ENCODE measurements at places on chromosomes 4 and X.

- DNase-seq: no peak
Measured at GRCh38 chrX:1398431-1399340, 6.8 kb upstream of the SLC25A6 start.

DNA sequence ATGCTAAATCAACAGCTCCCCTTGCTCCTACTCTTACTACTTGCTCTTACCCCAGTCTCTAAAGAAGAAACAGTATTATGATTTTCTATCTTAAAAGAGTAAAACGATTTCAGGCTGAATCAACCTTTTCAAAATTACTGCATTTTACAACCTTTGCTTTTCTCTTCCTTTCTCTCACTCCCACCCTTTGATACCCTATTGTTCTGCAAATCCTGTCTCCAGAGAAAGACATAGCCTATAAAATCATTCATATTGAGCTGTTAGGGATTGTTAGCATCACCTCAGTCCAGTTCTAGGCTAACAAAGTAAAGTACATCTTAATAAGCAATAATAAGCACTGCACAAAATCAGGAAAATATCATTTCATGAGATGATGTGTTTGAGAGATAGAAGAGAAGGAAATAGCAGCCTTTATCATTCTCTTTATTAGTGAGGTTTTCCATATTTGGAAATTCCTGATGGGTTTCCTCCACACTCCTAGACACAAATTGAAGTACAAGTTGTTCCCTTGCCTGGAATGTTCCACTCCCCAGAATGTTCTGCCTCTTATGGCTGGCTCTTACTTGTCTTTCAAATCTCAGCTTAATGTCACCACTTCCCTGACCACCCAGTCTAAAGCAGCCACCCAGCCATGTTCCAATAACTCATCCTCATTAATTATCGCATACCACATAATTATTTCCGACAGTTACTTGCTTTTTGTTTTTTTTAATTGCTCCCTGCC is 219.7 kb downstream of the PALLD start:
- DNase-seq: no peak

- DNase-seq: no peak
Measured at GRCh38 chr4:151323667-151324066, 1.7 kb downstream of the SH3D19 start.

DNA sequence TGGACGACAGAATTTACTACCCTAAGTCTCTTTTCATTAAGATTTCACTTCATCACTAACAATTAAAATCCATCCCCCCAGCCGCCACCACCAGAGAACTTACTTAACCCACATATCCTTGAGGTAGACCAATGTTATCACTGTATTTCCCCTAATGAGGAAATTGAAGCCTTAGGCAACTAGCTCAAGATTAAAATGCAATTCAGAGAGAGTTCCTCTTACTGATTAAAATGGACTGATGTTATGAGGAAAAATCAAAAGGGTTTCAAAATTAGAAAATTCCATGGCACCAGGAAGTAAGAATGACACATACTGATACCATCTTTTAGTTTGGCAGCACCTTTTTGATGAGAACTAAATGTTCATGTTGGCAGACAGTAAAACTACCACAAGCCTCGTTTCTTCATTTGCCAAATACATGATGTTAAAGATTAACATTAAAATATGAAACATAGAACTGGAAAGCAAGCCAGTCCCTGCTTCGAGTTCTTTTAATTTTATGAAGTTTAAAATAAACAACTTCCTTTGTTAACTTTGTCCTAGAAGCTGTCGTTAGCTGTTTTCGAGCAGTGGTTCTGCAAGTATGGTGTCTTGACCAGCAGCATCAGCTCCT is 69.3 kb upstream of the CCDC160 start:
- DNase-seq: no peak

- no peak for DNase-seq
Measured at GRCh38 chr4:39166177-39166576, 16.2 kb upstream of the WDR19 start.

GRCh38 chrX:132651421-132652086 is 162.7 kb upstream of the MBNL3 start:
- DNase-seq: no peak

DNA sequence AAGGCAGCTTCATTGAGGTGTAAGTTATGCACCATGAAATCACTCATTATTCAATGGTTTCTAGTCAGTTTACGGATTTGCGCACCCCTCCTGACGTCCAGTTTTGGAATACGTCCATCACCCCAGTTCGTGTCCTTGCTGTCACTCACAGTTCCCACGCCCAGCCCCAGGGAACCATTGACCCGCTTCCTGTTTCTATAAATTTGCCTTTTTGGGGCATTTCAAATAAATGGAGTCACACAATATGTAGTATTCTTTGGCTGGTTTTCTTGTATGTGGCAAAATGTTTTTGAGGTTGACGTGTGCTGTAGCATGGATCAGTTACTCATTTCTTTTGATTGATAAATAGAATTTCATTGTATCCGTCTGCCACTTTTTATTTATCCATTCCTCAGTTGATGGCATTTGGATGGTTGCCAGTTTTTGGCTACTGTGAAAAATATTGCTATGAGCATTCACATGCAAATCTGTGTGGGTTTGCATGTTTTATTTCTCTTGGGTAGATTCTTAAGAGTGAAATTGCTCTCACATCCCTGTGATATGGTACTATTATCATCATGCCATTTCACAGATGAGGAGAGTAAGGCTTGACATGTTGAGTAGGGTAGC is 18.4 kb upstream of the SORCS2 start:
- DNase-seq: no peak

- DNase-seq: peak; percentile 13
Measured at GRCh38 chrX:110992611-110993010, 103.4 kb upstream of the PAK3 start.

DNA sequence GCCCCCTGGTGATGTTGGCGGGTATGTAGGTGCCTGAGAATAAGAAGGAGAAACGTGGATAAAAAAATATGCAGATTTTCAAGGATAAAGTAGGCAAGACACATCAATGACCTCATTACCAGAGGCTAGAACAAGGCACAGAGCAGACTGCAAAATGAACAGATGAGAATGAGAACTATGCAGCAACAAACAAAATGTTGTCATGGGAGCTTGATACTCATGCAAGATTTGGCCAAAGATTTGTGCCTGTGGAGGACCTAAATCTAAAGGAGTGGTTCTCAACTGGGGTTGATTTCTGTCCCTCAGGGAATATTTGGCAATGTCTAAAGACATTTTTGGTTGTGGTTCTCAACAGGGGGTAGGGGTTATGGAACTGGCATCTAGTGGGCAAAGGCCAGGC is 177.3 kb downstream of the FRMPD4 start:
- DNase-seq: no peak

- DNase-seq: no peak
Measured at GRCh38 chrX:155216940-155217440, 730 bp downstream of the VBP1 start.

DNA sequence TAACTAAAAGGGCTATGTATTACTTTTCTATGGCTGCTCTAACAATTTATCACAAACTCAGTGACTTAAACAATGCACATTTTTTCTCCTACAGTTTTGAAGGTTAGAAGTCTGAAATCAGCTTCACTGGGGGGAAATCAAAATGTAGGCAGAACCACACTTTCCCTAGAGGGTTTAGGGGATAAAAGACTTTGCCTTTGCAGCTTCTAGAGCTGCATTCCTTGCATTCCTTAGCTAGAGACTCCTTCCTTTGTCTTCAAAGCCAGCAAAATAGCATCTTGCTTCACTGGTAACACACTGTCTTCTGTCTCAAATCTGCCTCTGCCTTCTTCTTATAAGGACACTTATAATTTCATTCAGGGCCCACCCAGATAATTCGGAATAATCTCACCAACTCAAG is 152.4 kb upstream of the SPIN4 start:
- no peak for DNase-seq

DNA sequence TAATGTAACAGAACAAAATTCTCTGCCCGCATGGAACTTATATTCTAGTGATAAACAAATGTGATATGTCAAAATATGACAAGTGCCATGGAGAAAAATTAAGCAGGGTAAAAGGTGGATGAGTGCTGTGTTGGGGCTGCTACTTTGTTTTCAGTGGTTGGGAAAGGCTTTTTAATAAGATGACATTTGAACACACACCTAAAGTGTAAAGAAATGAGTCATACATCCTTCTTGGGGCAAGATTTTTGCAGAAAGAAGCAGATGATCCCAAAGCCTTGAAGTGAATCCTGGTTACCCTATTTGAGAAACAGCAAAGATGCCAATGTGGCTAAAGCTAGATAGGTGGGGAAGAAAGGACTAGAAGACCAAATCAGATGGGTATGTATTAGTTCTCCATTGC is 564.1 kb downstream of the INPP4B start:
- DNase-seq: no peak

DNA sequence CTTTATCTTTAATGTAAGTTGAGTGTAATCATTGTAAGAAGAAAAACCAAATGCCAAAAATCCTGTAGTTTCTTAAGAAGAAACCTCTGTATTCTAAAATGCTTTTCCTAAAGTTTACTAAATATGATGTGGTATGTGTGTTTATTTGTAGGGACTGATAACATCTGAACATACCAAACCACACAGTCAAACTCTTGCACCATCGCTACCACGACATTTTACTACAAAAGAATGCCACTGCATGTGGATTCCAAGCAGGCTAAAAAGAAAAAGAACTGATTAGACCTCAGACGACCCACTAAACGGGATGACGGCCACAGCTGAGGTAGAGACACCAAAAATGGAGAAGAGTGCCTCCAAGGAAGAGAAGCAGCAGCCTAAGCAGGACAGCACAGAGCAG is 46.1 kb downstream of the LAS1L start:
- no peak for DNase-seq

GRCh38 chrX:80812176-80812575 is 2.5 kb upstream of the BRWD3 start:
- DNase-seq: peak; percentile 33

- no peak for DNase-seq
Measured at GRCh38 chr4:6154875-6155274, 45.5 kb downstream of the JAKMIP1 start.

GRCh38 chrX:19889582-19890342 is 2.4 kb upstream of the SH3KBP1 start:
- peak; percentile 76 for DNase-seq

DNA sequence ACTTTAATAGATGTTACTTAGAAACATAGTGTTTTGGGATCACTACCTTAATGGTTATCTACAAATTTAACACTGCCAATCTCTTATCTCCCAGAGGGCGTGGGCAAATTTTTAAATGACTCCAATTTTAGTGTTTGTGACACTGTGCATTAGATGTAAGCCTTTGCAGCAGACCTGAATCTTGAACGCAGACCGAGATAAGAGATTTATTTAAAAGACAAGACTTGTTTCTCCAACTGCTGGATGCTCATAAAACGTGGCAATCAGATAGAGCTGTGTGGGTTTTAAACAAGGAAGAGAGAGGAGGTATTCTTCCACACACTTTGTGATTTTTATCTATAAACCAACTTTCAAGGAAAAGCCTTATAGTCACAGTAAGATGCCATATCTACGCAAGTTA is 252.5 kb upstream of the NR3C2 start:
- DNase-seq: no peak

- DNase-seq: no peak
Measured at GRCh38 chr4:104983615-104984179, 163.0 kb upstream of the TET2 start.

DNA sequence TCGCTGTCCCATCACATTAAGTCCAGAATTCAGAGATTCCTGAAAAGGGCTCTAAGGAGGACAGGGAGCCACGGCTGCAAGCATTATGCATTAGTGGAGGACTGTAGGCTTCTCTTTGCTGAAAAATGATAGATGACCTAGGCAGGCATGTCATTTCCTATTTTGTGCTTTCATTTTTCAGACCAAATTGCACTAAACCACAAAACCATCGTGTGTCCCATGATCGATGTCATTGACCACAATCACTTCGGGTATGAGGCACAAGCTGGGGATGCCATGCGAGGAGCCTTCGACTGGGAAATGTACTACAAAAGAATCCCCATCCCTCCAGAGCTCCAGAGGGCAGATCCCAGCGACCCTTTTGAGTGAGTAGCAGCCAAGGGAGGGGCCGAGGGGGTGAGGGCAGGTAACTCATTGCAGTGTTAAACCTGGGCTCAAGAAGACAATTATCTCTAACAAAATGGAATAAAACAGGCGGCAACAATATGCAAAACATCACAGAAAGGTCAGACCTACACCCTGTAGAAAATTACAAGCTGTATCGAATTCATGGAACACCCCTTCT is 355.2 kb upstream of the GALNT7 start:
- no peak for DNase-seq

GRCh38 chr4:101885574-101885973 is 95.0 kb downstream of the BANK1 start:
- no peak for DNase-seq

DNA sequence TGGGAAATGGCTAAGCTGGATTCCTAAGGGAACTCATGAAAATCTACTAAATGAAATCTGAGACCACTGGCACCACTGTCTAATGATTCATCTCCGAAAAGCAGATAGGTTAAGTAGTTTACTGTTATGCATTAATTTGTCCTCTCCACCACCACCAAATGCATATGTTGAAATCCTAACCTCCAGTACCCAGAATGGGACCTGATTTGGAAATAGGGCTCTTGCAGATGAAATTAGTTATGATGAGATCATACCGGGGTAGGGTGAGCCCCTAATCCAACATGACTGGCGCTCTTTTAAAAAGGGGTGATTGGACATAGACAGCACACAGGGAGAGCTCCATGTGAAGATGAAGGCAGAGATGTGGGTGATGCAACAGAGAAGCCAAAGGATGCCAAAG is 124.9 kb upstream of the GUCY1A1 start:
- DNase-seq: no peak

DNA sequence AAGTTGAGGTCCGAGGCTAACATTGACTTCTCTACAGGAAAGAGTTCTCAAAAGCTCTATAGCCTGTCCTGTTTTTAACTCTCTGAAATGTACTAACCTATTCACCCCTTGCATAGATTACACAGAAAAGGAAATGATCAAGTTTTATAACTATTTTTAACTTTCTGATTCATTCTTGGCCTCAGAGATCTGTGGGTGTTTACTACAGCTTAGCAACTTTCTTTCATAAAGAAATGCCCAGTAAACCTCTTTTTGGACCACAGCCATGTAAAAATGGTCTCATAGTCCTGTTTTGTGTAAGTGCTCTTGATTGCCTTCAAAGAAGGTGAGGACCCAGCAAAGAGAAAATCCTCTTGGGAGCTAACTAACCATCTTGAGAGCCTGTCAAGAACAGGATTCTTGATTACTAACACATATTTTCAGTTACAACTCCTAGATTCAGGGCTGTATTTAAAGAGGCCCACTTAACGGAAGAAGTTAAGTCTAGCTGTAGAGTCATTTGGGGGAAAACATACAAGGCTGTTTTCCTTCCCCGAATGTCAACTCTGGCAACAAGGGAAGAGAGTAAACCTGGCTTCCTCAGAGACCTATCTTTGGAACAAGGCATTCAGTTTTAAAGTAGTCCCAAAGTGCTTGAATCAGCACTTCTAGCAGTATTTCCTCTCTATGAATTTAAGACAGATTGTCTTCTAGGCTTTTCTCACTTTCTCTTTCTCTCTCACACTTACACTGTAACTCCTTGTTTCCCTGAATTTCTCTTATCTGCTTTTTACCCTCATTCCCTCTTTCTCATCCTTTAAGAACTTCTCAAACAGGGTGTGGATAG is 78.2 kb downstream of the IL21 start:
- no peak for DNase-seq

Data from CD4-positive, alpha-beta memory T cell (primary cell).